NCI-H2107 (cell line): ENCODE measurements at places on chromosomes 12 and 14.

DNA sequence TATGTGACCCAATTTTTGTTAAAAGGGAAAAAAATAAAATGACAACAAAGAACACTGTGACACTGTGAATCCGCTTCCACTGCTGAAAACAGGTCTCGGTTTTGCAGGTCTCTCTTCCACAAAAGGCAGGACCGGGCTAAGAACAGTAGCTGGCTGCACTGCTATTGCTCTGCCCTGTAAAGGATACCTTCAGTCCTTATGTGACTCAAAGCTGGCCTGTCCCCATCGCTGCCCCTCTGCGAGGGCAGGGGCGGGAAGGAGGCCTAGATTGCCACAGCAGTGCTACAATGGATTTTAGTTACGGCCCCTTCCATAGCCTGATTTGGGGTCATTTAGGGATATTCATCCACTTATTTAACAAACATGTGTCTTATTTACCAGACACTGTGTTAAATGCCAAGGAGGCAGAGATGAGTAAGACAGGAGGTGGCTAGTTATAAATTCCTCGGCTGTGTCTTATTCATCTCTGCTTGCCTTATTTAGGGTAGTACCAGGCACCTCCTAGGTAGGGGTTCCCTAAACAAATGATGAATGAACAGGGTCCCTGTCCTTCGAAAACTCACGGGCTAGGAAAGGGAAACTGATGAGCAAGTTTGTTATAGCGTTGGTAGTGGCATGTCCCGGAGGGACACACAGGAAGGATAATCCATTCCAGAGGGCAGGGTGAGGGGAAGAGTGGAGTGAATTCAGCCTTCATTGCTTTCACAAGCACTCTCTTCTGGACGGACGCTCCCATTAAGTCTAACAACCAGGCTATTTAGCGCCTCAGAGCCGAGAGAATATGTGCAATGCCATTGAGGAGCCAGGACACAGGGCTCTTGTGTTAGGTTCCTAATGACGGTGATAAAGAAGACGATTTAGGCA lies 73.3 kb downstream of the EID3 start:
- DNase-seq = no peak

DNA sequence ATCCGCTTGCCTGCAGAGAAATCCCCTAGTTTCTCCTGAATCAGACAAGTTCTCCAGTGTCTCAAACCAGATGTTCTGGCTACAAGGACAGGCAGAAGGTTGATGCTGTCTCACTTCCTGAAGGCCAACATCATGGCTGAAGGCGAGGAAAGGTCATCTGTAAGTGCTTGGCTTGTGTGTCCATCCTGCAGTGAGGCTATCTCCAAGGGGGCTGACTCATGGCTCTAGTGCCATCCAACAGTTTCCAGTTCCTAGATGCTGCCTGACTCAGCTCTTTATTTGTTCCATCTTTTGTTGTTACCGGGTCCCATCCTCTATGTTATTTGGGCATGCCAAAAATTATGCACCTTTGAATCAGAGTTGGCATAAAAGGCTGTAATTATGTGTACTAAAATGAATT lies 232.1 kb upstream of the TBX3 start:
- no peak for DNase-seq

DNA sequence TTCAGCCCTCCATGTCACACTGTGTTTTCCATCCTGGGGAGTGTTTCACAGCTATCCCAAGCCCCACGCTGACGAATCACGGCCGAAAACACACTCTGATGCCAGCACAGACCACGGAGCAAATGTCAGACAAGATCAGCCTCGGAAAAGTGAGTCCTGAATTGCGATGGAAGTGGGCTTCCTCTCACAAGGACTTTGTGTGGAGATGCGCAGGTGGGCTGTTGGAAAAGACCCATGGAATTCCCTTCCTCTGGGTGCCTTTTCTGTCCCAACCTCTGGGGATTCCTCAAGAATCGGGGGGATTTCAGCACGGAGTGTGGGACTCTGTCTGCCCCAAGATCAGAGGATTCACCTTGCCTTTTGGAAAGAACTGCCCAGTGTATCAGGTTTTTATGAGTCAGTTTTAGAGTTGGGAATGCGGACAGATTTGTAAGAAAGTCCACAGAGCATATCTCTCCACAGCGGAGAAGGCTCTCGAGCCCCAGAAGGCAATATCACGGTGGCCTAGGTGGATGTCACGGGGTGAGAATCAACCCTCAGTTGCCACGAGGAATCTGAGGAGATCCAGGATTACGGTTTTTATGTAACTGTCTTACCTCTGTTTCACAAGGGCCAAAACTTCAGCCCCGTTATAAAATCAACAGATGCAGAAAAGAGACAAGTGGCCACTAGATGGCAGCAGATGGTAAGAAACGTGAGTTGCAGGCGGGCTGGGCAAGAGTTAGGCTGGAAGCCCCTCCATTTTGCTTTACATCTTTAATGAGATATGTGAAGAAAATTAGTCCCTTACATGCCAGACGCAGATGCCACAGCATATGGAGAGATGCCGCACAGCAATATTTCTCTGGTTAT lies 201.9 kb downstream of the DAD1 start:
- DNase-seq = peak; percentile 88

DNA sequence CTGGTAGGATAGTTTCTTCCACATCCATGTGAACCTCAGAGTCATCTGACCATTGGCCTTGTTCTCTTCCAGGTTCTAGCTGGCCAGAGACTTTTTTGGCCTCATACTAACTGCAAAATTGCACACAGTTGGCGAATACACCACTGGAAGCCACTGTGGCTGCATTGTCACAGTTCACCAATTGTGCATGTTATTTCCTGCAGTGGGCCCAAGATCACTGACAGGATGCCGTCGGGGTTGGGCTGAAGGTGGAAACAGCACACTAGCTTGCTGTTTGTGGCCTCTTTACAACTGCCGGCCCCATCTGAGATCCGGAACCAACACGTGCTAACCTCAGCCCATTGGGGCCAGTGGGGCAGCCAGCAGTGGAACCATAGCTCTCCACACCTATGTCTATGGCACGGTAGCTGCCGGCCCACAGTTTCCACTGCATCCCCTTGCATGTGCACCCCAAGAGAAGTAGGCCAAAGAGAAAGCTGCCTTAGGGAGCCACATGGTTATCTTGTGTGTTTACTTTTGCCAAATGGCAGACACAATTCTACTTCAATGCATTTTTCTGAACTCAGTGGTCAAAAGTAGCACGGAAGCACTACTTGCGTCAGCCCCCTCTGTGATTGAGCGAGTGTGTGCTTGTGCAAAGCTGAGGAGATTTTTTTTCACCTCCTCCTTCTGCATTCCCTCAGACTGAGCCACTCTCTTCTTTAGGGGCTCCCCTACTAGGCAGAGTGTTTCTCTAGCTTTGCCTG lies 464.0 kb downstream of the RAD51B start:
- DNase-seq = no peak

DNA sequence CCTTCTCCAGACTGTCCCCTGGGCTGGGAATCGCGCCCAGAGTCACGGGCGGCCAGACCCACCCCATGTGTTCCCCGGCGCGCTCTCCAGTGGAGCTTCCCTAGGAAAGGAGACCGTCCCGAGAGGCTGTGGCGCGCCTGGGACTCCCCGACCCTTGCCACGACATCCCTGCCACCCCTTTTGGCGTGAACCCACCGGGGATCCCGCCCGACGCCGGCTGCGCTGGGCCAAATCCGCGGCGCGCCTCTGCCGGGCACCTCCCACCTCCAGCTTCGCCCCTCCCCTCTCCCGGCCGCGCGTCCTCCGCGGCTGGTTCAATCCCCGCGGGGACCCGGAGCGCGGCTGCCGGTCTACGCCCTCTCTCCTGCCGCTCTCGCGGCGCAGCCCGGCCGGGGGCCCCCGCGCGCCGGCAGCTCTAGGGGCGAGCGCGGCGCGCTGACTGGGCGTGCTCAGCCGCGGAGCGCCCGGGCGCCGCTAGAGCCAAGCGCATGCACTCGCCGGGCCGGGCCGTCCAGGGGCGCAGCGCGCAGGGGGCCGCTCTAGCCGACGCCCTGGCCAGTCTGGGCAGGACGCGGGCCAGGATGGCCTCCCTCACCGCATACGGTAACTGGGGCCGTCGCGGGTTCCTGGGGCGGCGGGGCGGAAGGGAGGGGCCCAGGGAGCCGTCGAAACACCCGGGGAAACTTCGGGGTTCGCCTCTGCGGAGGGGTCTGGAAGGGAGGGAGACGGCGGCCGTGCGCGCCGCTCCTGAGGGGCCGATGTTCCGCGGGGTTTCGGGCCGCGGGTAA lies 77.4 kb upstream of the ANO4 start:
- DNase-seq = no peak

DNA sequence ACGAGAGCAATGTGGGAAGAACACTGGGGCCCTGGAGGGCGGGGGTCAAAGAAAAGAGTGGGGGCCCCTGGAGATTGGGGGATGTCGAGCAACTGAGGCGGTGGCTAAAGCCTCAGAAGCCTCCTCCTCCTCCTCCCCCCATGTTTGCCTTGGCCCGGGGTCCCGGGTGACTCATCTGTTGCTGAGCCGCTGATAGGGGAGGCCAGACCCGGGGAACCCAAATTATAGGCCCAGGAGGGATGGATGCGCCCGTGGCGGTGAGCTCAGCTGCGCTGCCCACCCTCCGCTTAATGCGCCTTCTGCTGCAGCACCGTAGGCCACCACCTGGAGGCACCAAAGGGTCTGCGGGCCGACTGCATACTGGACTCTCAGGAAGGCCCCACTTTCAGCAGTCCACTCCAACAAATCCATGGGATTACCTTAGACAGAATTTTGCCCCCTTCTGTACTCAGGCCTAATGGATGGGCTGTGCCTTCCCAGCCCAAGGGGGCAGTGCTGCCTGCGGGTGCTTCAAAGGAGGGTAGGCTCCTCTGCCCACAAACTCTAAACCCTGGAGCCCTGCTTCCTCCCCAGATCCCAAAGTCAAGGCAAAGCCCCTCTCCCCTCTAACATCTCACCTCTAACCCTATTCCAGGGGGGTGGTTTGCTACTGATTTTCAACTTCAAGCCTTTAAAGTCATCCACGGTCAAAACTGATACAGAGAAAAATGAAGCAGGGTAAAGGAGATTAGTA lies 2.6 kb upstream of the WNT10B start:
- no peak for DNase-seq

- DNase-seq = no peak
These were observed 15.4 kb upstream of the HIGD1C start for GRCh38 chr12:50936821-50937530.

DNA sequence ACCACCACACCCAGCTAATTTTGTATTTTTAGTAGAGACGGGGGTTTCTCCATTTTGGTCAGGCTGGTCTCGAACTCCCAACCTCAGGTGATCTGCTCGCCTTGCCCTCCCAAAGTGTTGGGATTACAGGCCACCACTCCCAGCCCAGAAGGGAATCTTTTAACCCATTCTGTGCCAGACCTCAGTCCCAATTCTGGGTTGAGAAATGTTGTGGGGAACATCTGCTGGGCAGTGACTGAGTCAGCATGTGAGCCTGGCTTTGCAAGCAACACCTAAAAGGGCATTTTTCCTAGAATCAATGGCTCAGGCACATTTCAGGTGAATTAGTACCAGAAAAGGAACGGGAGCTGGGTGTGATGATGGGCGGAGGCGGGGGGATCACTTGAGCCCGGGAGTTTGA lies 7.6 kb upstream of the SPATS2 start:
- no peak for DNase-seq

GRCh38 chr14:33184587-33184986 lies 245.9 kb downstream of the NPAS3 start:
- DNase-seq = no peak

GRCh38 chr14:102220031-102220430 lies 80.3 kb downstream of the WDR20 start:
- DNase-seq = peak; percentile 78

DNA sequence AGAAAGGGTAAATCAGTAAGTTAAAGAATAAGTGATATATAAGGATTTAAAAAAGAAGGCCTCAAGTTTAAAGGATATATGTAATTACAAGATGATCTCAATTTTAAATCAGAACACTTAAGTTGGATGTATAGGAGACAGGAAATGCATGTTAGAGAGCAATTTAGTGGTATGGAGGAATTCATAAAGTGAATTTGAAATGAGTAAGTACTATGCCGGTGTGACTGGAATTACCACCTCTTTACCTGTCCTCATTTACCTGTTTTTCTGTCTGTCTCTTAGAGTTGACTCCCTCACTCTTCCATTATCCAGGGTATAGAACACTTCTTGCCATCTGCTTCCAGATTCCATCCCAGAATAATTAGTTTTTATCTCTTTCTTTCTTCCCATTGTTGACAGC lies 73.5 kb downstream of the PLEKHA5 start:
- no peak for DNase-seq

DNA sequence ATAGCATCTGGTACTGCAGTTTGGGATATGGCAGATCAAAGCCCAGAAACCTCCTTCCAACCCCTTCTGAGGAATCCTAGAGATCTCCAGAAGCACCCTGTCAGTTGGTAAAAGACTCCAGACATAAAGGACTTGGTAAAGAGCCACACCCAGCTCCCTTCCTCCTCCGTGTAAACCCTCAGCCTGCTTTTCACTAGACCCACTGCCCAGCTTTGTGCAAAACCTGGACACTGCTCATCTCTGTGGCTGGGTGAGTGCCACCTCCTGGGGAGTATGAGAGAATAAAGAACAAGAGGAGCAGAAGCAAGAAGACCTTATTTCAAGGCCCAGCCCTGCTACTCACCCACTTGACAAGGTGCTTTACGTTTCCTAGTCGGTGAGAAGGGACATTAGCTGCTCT lies 33.0 kb downstream of the ANO2 start:
- no peak for DNase-seq

- DNase-seq = no peak
These were observed 99.0 kb upstream of the PKP2 start for GRCh38 chr12:32995623-32996022.

DNA sequence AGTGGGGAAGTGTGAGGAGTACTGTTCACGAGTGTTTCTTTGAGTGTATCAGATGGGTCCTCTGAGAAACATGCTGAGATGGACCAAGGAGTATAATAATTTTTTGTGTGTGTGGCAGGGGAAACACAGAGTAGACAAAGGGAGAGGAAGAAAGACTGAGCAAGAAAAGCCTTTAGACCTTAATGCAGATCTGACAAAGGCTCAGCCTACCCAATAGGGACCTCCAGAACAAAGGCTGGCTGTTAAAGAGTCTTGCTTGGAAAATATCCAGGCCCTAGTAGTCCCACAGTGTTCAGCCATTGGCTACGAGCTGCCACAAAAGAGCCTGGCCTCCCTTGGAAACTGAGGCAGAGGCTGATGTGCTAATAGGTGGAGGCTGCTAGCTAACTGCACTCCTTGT lies 13.5 kb downstream of the COQ5 start:
- DNase-seq = no peak

DNA sequence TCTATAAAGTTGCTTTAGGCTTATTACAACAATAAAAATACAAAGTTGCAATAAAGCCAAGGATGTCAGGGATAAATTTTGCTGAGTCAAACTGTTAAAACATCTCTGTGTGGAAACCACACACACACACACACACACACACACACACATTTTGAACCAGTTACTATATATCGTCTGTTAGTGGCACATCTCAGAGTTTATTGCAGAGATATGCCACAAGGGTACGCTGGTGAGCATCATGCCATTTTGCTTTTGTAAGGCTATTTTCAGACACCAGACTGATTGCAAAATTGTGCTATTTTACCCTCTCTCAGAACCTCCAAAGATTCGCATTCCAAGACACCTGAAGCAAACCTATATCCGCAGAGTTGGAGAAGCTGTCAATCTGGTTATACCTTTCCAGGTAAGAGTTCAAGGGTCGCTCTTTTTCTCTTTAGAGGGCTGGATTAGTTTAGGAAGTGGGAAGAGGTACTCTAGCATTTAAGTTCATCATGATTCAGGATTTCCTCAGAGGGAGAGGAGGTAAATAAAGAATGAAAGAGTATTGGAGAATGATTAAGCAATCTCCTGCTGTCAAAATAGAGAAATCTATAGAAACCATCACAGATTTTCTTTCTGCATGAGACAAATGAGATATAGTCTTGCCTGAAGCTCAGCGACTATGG lies 27.3 kb upstream of the CHPT1 start:
- DNase-seq = no peak

GRCh38 chr14:77102154-77102553 lies 4.1 kb downstream of the CIPC start:
- no peak for DNase-seq
